ENCODE measurements at places on chromosomes 7 and 10.

DNA sequence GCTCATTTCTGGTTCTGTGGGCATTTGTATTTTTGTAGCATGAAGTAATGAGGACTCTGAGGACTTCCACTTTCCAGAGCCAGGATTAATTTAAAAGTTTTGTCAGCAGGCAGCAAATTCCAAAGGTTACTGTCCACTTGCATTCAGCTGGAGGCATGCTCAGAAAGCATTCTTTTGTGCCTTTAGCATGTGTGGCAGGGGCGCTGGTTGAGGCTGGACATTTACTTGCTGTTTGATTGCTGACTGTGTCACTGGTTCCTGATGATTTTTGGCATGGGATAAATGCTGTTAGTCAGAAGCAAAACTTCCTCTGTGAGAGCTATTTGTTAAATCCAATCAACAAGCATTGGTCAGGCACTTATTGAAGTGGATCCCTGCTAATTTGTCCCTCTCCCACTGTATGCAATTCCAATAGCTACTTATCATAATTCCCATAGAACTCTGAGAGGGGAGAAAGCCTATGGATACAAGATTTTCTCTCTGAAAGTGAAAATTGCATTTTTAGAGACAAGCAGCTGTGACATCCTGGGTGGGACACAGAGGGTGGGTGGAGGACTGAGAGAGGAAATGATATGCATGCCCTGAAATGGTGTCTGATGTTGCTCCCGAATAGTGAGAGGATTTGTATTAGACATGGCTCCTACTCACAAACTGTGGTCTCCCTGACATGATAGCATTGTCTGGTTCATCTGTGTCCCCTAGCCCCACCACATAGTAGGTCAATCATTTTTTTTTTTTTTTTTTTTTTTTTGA lies 161.2 kb upstream of the WDR11 start:
- DNase-seq, result no peak

GRCh38 chr7:105719395-105719794 lies 138.1 kb upstream of the EFCAB10 start:
- DNase-seq, result no peak

GRCh38 chr10:66990143-66990830 lies 64.5 kb downstream of the LRRTM3 start:
- DNase-seq, result no peak

GRCh38 chr7:44084701-44085100 lies 2.4 kb upstream of the POLM start:
- no peak for DNase-seq

GRCh38 chr7:33369888-33370287 lies 240.5 kb downstream of the BBS9 start:
- DNase-seq, result no peak

Data from omental fat pad (tissue), 4 donors.